ENCODE measurements at places on chromosomes 6 and 20.

GRCh38 chr6:140256248-140256647 is 881.8 kb upstream of the CITED2 start:
- DNase-seq: no peak

DNA sequence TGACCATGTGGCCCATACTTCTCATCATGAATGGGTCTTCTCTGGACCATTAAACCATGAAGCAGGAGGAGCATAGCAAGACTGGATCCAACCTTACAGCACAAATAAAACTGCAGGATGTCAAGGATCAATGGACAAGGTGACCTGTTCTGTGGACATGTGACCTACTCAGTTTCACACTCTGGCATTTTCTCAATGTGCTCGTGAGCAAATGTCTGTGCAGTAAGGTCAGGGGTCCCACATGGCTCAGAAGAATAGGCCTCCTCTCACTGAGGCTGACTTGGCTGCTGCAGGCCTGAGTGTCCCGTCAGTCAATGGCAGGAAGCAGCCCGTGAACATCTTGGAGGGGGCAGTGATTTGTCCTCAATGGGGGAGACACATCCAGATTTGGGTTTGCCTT is 60.2 kb upstream of the IL20RA start:
- no peak for DNase-seq

- no peak for DNase-seq
These were observed 52.4 kb downstream of the DOP1A start for GRCh38 chr6:83119742-83120300.

DNA sequence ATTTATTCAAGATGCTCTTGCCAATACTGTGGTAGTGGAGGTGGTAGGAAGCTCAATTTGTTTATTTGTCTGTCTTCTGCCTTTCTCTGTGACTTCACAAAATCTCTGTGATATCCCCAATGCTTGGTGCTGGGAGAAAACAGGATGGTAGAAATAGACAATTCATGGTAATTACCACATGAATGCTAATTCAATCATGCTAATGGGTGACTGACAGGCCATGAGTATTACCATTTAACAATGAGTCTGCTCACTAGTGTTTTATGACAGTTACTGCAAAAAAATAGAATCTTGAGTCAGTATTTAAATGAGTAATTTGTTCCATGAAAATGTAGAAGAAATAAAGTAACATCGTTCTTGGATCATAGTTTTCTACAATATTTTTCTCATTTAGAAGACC is 52.3 kb upstream of the FABP7 start:
- no peak for DNase-seq

DNA sequence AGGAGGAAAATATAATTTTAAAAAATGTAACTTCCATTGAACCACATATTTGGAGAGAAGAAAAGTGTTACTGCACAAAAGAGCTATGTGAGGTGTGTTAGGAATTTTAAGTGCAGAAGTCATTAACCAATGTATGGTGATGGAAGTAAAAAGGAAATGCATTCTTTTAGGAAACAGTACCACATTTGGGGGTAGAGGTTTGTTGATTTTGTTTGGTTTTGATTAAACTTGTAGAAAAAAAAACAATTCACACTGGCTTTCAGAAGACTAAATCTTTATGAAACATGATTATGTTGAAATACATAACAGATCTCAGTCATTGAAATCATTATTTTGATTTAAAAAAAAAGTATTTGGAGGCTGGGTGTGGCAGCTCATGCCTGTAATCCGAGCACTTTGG is 1287.0 kb upstream of the GJE1 start:
- no peak for DNase-seq

Measured in AG08396 (cell line).